ENCODE measurements at places on chromosomes 2 and 18. TPM values are rescaled to one million over a fixed set of nuclear protein-coding genes. Genes with fewer than 3 reads are reported as not detected.

The SIX2 gene
- 1.0 TPM for total RNA-seq

The MERTK gene
- 11.8 TPM for total RNA-seq

The FEV gene
- not detected for total RNA-seq

The CDK15 gene
- total RNA-seq = 1.0 TPM

The COL6A3 gene
- 186 TPM for total RNA-seq

The RGPD3 gene
- total RNA-seq = 0.10 TPM

The CSRNP3 gene
- total RNA-seq = 3.0 TPM

The MREG gene
- total RNA-seq = 1.3 TPM

The SPTBN1 gene
- total RNA-seq = 332 TPM

The OTOS gene
- not detected for total RNA-seq

The GCG gene
- not detected for total RNA-seq

The GPR55 gene
- not detected for total RNA-seq

The IL1RN gene
- 1.5 TPM for total RNA-seq

The CYP27A1 gene
- 17.4 TPM for total RNA-seq

The MAP3K19 gene
- total RNA-seq = not detected

The HOXD4 gene
- total RNA-seq = 0.29 TPM

The PROM2 gene
- total RNA-seq = 0.84 TPM

The SLC39A10 gene
- total RNA-seq = 13.7 TPM

The VAMP5 gene
- total RNA-seq = 84.7 TPM

The CREG2 gene
- not detected for total RNA-seq

The MFSD6 gene
- 26.7 TPM for total RNA-seq

The REG3G gene
- total RNA-seq = not detected

The CDH2 gene
- total RNA-seq = 110 TPM

The C2orf81 gene
- 0.59 TPM for total RNA-seq

The ATIC gene
- total RNA-seq = 49.6 TPM

The CD8A gene
- total RNA-seq = 2.8 TPM
